ENCODE measurements at places on chromosomes 3 and 15.

DNA sequence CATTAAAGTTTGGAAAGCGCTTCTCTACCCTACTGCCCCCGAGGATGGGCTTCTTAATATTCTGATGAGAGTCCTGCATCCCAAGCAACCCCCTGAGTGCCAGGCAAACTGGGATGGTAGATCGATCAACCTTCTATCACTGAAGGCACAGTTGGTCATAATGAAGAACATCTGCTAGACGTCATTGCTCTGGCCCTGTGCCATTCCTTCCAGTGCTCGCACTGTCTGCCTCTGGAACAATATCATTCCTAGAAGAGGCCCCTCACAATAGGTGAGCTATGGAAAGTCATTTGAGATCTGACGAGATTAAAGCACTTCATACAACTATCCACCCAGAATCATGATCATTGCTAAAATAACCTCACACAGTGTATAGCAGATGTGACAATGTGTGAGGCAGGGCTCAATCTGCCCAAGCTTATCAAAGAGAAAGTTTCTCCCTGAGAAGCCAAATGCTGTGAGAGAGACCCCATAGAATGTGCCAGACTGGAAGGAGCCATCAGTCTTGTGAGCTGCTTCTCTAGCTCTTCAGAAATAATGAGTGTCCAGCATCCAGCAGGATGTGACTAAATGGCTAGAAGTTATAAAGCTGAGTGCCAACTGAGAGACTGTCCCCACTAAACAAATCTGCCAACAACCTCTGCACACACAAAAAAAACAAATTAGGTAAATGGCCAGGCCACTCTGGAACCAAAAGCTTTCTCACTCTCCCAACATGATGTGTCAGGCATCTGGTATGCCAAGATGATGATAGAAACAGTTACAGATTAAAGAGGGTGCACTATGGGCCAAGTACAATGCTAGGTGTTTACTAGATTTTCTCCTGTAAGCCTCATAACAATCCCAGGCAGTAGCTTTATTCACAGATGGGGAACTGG, 165.5 kb downstream of the NECTIN3 start:
- peak; percentile 48 for DNase-seq

- DNase-seq = no peak
Observed at GRCh38 chr3:126121632-126122031, 37.7 kb upstream of the SLC41A3 start.

DNA sequence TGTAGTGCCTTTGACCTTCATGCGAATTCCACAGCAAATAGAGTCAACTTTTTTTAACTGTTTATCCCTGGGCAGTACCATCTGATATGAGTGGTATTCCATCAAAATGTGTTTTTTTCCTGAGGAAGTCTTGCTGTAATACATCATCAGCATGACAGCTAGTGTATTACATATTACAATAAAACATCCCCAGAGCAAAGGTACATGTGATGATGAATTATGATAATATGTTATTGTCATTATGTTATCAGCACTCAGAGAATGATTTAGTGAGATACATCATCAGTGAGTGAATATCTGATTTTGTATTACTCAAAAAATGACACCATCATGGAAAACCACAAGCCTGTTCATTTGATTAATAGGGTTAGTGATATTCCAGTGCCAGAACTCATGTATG, 69.7 kb upstream of the ARL6 start:
- DNase-seq = no peak

GRCh38 chr15:29518442-29518841, 248.8 kb upstream of the NSMCE3 start:
- no peak for DNase-seq

DNA sequence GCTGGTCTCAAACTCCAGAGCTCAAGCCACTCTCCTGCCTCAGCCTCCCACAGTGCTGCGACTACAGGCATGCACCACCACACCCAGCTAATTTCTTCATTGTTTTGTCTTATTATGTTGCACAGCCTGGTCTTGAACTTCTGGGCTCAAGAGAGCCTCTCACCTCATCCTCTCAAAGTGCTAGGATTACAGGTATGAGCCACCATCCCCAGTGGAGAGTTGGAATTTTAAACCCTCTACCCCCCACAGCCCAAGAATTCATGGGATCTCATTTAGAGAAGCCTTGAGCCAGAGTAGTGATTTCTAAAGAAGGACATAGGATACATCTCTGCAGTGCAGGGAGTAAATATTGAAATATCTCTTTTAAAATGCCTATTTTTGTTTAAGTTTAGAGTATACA, 221.1 kb downstream of the CACNA2D3 start:
- DNase-seq = no peak

GRCh38 chr3:28940994-28941393, 339.9 kb upstream of the RBMS3 start:
- DNase-seq = no peak

DNA sequence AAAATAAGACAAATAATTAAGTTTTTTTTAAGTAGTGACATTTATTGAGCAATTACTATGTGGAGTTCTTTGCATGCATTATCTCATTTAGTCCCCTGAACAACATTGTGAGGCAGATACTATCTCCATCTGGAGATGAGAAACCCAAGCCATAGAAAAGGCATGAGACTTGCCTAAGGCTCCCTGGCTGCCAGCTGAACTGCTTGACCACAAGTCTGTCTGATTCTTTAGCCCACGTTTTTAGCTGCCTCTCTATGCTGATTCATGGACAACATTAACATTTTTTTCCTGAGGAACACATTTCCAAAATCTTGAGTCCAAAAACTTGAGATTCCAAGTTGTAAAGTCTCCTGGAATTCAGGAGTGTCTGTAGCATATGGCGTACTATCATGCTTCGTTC, 263.6 kb upstream of the GOLGA6L4 start:
- DNase-seq = peak; percentile 22

GRCh38 chr15:86522721-86523120, 443.1 kb downstream of the AGBL1 start:
- DNase-seq = no peak

DNA sequence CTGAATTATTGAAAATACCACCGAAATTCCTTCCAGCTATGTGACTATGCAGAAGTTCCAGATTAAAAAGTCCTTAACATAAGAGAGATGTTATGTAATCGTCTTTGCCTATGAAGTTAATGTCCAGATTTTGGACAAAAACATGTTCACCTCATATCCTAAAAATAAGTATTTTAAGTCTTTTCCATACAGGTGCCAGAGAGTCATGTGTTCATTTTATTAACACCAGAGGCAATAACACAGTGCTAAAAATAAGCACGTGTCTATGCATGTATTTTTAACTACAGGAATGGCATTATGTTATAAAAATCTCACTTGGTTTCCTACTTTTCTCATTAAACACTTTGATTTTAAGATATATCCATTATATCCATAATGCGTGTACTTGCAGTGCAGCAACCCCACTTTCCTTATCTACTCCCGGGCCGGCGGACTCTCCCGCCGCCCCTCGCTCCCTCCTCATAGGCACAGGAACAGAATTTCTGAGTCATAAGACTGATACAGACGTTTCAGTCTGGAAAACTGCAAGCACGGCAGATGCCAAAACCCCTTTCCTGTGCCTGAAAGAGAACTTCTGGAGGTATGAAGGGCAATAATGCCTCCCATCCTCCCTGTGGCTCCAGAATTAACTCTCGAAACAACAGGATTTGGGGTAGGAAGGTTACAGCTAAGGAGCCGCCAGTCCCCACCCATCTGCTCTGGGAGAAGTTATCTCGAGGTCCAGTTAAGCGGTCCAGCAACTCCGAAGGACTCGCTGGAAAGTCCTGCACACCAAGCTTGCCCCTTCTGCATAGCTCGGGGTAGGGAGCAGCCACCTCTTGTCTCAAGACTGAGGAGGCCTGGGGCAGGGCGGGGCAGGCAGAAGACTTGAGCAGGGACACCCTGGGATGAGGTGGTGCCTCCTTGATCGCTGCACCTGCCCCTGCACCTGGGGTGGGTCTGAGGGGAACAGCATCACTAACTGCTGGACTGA, 22.3 kb upstream of the PSTPIP1 start:
- peak; percentile 51 for DNase-seq

- DNase-seq = no peak
Observed at GRCh38 chr15:85021409-85021808, 39.8 kb downstream of the PDE8A start.

All from GM03348 (cell line).